ENCODE measurements at places on chromosomes 16 and 17.

- DNase-seq: no peak
These were observed 9.0 kb upstream of the PHAF1 start for GRCh38 chr16:67100569-67101310.

DNA sequence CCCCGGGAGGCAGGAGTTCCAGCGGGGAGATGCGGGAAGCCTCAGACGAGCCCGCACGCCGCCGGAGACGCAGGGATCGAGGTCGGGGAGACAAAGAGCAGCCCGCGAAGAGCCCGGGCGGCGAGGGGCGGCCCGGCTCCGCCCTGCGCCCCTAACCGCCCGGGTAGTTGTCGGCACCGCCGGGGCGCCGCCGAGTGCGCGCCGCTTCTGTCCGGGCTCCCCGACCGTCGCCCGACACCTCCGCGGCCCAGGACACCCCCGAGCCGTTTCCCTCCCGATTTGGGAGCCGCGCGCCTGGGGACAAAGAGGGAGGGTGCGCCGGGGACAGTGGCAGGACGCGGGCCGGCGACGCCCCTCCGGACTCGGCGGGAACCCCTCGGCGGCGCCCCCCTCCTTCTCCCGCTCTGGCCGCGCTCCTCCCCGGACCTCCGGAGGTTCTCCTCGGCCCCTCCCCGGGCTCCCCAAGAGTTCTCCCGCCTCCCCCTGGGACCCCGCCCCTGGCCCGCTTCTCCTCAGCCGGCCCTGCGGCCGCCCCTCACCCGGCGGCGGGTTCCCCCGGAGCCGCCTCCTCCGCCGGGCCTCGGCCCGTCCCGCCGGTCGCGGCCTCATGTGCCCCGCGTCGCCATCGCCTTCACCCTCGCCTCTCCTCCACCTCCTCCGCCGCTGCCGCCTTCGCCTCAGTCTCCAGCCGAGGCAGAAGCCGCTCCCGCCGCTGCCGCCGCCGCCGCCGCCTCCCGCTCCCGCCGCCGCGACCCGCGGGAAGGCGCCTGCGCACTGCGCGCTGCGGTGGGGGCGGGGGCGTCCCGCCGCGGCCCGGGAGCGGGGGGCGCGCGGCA is at the start of gene GJC1:
TSS of gene GJC1 (minus strand) at position 765 of the 836 bp plus-strand sequence. CDS start 24,470 bp downstream, outside the sequence.
- no peak for DNase-seq

DNA sequence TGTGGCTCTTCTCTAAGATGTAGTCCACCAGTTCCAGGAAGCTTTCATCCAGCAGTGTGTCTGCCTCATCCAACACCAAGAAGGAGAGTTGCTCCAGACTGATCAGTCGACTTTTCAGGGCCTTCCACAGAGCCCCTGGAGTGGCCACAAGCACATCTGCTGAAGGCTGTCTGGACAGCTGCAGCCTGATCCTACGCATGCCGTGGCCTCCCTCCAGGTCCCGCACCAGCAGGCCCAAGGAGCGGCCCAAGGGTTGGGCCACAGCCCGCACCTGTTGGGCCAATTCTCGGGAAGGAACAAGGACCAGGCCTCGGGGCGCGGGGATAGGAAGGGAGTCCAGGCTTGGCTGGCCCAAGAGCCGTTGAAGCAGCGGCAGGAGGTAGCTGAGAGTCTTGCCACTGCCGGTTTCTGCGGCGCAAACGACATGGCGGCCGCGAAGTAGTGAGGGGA is 729 bp downstream of the DDX28 start:
- DNase-seq: no peak

DNA sequence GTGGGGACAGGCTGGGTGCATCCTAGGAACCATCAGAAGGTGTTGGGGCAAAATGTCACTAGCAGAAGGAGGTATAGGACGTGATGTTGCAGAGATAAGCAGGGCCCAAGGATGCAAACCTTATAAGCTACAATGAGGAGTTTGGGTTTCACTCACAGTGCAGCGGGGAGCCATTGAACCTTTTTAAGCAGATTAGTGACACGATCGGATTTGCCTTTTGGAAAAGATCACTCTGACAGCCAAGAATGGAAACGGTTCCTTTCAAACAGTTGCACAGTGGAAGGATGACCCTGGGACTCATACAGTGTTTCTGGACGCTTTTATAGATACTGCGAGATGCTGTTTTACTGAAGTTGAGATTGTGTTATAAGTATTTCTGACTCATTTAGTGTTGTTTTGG is 131.8 kb upstream of the CACNG3 start:
- no peak for DNase-seq

DNA sequence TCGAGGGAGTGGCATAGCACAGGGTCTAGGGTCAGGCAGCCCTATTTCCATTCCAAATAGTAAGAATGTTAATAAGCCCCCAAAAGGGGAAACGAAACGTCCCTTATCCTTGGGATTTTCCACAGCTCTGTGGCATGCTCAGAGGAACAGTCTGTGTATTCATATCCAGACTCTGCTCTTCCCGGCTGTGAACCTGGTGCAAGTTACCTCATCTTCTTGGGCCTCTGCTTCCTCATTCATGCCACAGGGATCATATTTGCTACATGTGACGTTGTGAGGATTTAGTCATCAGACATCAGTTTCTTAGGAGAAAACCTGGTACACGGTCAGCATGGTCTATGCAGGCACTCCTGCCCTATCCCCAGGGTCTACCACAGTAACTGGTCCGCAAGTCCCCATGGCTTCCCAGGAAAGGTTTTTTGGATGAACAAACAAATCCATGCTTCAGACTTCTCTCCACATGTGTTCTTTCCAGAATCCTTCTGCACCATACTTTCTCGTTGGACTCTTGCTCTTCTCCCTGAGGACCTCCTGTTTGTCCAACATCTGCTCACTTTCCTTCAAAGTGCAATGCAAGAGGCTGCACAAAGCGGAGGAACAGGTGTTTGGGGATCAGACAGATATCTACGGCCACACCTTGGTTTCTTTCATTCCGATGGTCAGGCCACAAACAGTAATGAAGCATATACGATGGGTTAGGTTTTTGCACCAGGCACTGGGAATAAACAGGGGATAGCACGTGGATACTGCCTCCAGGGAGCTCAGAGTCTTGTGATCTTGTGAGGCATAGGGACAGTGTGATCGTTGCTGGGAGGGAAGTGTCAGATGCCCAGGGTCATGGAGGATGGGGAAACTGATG is 17.7 kb downstream of the GLP2R start:
- DNase-seq: no peak

GRCh38 chr17:8459107-8459506 is 23.4 kb downstream of the NDEL1 start:
- no peak for DNase-seq

GRCh38 chr17:10622617-10623485 is 34.3 kb downstream of the MYH3 start:
- DNase-seq: no peak

GRCh38 chr17:32504166-32504990 is 17.6 kb downstream of the CDK5R1 start:
- DNase-seq: no peak
